Activated CD4-positive, CD25-positive, alpha-beta regulatory T cell treated with anti-CD3 and anti-CD28 coated beads, Interleukin-2, amount 50 U/mL, for 16 hours (primary cell): ENCODE measurements at places on chromosomes 13 and 19.

DNA sequence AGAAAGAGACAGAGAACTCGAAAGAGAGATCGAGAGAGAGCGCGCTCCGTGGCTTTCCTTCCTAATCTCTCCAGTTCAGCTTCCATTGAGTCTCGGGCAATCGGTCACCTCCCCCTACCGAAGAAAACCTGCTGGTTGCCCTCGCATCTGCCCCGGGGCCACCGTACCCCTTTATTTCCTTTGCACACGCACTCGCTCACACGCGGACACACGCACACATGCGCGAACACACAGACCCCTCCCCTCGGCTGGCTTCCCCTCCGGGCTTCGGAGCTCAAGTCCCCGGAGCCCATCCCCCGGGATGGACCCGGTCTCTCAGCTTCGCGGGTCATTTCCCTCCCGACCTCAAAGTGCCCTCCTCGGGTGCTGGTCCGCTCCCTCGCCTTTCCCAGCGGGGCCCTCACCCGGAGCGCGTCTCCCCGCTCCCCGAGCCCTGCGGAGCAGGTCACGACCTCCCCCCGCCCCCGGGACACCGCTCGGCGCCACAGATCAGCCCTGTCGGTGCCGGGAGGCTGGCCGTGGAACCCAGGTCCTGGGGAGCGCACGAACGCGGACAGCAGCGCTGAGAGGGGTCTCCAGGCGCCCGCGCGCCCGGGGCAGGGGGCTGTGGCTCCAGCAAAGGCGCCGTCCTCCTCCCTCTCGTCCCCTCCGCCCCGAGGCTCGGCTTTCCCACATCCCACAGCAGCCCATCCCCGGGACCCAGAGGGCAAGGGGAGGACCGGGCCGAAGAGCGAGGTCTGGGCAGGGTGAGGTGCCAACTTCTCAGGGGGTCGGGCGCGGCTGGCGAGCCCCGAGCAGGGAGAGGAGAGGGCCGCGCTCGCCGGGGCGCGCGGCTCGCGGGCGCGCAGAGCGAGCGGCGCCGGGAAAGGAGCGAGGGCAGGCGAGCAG is 1.8 kb downstream of the DACH1 start:
- DNase-seq: no peak

DNA sequence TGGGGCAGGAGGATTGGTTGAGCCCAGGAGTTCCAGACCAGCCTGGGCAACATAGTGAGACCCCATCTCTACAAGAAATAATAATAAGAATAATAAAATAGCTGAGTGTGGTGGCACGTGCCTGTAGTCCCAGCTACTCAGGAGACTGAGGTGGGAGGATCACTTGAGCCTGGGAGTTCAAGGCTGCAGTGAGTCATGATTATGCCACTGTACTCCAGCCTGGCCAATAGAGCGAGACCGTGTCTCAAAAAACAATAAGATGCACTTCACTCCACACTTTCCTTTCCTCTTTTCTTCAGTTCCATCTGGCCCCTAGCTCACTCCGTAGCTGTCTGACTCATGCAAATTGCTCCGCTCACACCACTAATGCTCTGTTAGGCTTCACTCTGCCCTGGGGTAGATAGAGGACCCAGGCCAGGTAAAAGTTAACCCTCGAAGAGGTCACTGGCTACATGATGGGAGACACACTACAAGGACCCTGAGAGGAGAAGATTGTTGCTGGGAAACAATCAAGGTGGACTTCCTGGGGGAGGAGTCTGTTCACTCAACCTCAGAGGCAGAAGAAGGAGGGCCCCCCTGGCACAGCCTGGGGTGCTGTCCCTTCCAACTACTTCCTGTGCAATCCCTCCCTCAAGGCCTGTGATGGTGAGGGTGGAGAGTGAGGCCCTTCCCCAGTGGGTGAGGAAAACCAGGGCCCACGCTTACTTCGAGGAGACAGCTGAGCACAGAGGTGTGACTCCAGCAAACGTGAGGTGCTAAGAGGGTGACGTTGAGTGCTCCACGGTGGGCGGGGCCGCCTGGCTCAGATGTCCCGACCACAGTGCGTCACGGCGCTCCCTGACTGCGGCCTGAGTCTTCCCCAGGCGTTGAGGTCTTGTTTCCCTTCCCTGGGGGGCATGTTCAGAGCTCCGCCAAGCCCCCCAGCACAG is 8.8 kb upstream of the TNFSF9 start:
- no peak for DNase-seq

DNA sequence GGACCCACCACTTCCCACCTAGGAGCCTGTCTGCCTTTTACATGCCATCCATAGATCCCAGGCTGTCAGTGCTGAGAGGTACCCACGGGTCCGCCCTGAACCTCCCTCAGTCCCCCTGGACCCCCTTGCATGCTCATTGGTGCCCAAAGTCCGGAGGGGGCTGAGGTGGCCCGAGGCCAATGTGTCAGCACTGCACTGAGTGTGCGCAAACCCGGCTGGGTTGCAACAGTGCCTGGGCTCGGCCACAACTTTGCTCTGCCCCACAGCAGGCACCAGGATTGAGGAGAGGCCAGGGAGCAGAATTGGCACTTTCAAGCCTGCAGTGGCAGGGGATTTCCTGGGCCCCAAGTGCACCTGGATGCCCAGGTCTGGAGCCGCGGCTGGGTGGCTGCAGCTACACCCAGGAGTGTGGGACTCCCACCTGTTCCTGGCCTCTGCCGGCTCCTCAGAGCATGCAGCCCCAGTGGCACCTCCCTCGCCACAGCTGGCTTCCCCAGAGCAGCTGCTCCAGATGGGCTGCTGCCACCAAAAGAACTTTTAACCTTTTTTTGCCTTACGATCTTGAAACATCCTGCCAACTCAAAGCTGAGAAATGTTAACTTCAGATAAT is 837.0 kb downstream of the SLITRK6 start:
- DNase-seq: no peak

GRCh38 chr13:37491661-37492060 is 106.9 kb downstream of the POSTN start:
- DNase-seq: no peak

DNA sequence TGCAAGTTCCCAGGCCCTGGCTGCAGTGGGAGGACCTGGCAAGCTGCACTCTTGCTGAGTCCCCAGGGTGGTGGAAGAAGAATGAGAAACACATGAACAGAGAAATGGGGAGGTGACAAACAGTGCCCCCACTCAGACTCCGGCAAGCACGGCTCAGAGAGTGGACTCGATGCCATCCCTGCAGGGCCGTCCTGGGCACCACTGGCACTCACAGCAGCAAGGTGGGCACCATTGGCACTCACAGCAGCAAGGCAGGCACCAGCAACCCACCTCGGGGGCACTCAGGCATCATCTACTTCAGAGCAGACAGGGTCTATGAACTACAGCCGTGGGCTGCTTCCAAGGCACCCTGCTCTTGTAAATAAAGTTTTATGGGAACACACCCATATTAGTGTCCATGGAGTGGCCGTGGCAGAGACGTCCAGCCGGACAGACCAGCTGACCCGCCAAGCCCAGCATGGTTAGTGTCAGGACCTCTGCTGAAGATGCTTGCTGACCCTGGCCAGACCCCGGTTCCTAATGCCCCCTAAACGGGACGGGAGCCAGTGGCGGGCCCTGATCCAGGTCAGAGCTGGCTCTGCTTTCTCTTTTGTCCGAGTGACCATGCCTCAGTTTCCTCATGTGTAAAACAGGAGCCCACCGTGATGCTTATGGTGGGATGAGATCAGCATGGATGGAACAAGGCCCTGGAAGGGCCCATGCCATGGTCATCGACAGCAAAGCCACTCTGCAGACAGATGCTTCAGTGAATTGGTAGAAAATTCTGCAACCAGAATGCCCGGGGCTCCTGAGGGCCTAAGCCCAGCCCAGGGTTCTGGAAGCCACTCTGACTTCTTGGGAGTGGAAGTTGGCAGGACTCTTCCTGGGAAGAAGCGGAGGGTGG is 2.1 kb upstream of the F10 start:
- no peak for DNase-seq

- no peak for DNase-seq
Observed at GRCh38 chr13:36509369-36509768, 77.1 kb downstream of the CCNA1 start.

- DNase-seq: no peak
Observed at GRCh38 chr13:53004573-53004972, 24.0 kb upstream of the OLFM4 start.

DNA sequence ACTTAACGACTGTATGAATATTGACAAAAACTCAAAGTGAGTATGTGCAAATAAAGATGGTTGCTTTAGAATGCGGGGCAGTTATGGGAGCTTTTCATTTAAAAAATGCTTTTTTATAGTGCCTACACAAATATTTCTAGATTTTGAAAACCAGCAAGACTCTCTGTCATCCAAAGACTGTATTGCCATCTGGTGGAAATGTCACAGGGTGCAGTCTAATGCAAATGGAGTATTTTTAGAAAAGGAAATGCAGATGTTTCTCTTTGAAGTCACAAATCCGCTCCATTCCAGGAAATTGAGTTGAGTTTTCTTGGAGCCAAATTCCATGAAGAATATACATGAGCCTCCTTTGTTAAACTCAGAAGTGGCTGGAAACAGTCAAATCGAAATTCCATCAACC is 2.3 kb upstream of the C1QTNF9B start:
- no peak for DNase-seq
